ENCODE measurements at places on chromosomes 3 and 15. TPM values are rescaled to one million over a fixed set of nuclear protein-coding genes. Genes with fewer than 3 reads are reported as not detected.

DNA sequence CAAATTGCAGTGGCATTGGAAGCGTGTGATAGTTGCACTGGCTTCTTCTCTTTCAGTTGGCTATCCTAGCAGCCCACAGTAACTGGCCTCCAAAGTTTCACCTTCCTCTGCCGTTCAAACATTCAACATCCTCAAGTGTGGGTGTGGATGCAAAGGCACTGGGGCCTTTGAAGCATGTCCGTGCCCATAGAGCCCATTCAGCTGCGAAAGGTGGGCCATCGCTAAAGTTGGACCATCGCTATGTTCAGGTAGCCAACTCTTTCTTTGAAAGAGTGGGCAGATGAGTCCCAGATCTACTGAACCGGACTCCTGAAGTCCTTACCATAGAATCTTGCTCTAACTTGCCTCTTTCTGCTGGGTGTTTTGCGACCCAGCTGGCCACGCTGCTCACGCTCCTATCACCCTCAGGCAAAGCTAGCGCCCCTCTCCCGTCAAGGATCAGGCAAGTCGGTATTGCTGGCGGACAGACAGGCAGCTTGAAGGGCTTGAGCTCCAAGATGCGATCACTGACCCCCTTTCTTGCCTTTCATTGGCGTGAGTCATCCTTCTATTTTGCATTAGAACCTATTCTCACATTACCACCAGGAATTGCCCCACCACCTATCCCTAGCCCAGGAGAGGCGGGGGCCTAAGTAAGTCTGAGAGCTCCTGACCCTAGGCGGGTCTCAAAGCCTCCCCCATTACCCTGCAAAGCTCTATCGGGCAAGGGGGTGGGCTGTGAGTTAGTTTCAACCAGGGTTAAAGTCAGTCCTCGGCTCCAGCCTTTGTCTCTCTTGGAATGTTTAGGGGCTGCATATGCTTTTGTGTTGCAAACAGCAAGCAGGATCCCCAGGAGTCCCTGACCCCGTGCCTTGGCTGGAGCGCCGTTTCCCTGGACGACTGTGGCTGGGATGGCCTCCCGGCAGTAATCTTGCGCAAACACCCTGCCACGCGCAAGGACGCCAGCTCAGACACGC is 28.7 kb downstream of the ZIC4 start:
- DNase-seq: no peak

DNA sequence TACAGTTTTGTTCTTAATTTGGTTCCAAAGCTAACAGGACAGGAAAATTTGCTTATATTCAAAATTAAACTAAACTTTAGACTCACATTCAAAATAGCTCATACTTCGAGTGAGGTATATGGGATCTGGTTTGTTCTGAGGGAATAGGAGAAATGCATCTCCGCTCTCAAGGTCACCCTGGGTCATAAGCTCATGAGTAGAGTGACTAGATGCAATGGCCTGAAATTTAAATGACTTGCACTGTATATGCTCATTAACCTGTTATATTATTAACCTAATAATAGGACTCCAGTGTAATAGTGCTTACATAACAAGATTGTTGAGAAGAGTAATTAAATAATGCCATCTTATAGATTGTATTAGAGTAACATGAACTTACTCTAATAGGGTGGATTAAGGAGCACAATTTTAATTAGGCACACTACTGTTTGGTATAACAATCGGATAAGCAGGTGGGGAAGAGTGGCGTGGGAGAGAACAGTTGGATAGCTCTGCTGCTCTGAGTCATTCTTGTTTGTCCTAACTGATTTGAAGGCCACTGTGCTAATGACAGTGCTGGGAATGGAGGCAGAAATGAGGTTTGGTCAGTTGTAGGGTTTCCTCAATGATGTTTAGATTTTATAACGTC is 5.2 kb downstream of the NKTR start:
- DNase-seq: no peak

The RASL12 gene
- polyA plus RNA-seq: 6.1 TPM

- DNase-seq: no peak
Observed at GRCh38 chr3:101251441-101251840, 68.9 kb downstream of the IMPG2 start.

The PSTPIP1 gene
- 1.4 TPM for polyA plus RNA-seq

GRCh38 chr3:51434746-51435327 is 43.8 kb downstream of the RBM15B start:
- DNase-seq: peak; percentile 13

DNA sequence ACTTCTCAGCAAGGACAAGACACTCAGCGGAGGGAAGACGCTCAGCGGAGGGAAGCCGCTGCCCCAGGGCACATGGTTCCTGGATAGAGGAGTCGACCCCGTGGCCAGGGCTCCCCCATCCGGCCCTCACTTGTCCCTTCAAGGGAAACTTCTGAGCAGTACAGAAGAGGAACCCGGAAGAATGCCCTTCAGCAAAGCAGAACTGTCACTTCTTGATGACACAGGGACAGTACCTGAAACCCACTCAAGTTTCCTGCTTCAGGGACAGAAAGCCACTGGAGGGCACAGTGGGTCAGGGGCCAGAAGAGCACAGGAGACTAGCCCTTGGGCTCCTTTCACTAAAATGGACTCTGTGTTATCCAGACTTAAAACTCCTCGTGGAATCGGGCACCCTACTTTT is 97.8 kb upstream of the RPL32 start:
- no peak for DNase-seq

- peak; percentile 26 for DNase-seq
Observed at GRCh38 chr3:192570821-192571791, 156.2 kb downstream of the FGF12 start.

- no peak for DNase-seq
Observed at GRCh38 chr3:187686621-187687273, 15.6 kb downstream of the RTP2 start.

The STARD5 gene
- 4.9 TPM for polyA plus RNA-seq

The HOMER2 gene
- polyA plus RNA-seq: 33.7 TPM

GRCh38 chr3:79979990-79980389 is 212.2 kb upstream of the ROBO1 start:
- no peak for DNase-seq

GRCh38 chr3:193869221-193870201 is 266.4 kb upstream of the HES1 start:
- DNase-seq: no peak

GRCh38 chr3:69927571-69927970 is 72.0 kb upstream of the SAMMSON start:
- no peak for DNase-seq

The PHLDB2 gene
- polyA plus RNA-seq: 122 TPM

GRCh38 chr3:13030684-13031083 is 42.5 kb downstream of the IQSEC1 start:
- no peak for DNase-seq

DNA sequence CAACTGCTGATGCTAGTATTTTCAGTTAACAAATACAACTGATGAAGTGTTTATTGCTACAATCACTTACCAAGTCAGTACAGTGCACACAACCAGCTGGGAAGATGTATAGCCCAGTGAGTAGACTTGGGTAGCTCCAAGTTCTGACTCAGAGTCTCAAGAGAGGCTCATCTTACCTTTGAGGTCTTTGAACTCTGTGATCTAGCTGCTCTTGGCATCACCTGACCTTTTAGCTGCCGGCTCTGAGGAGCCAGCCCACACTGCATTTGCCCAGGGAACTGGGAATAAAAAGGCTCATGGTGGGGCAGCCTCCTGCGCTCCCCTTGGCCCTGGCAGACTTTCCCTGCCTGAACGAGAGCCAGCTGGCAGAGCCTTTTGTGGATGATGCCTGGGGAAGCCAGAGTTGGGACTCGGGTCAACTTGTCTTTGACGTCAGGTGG is 82.6 kb downstream of the CEMIP start:
- DNase-seq: no peak

- no peak for DNase-seq
Observed at GRCh38 chr15:61133361-61133760, 95.7 kb downstream of the RORA start.

DNA sequence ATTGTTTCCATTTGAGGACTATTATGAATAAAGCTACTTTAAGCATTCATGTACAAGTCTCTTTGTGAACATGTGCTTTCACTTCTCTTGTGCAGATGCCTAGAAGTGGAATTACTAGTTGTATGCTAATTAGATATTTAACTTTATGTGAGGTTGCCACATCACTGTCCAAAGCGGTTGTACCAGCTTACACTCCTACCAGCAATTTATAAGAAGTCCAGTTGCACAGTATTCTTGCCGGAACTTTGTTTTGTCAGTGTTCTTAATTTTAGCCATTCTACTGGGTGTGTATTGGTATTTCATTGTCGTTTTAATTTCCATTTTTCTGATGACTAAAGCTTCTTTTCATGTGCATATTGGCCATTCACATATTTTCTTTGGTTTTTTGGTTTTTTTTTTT is 29.1 kb downstream of the SEMA3G start:
- DNase-seq: no peak

The CLDN1 gene
- polyA plus RNA-seq: 58.2 TPM

DNA sequence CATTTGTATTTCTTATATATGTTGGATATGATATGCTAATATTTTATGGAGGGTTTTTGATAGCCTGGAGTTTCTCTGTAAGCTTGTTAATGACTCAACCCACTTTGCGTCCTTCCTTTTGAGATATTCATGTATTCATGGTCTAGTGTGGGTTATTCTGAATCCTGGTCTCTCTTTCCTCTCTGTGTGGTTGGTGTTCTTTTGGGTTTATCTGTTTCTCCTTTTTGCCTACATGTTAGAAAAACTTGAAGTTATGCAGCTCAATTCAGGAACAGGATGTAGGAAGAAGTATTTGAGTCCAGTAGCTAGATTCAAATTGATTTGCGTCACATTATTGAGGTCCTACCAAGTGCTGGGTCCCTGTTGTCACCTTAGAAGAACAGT is 28.1 kb downstream of the CMTM7 start:
- DNase-seq: no peak

The CFAP100 gene
- polyA plus RNA-seq: 1.7 TPM

The SCN11A gene
- polyA plus RNA-seq: 1.8 TPM

The NEK10 gene
- polyA plus RNA-seq: 2.3 TPM

The GOLGA6A gene
- polyA plus RNA-seq: 0.27 TPM

DNA sequence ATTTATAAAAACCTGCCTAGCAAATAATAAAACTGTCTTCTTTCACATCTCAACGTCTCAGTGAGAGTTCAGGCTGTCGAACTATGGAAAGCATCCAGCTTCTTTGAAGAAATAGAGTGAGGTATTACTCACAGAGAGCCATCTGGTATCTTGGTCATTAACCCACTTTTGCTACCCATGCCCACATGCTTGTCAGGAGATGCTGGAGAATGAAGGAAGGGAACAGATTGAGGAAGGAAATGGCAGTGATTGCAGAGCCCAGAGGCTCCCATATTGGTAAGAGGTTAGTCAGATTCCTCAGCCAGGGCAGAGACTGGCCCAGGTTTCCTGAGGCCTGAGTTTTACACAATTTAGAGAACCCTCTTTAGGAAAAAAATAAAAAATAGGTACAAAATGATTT is 119.1 kb downstream of the B3GALNT1 start:
- DNase-seq: no peak

DNA sequence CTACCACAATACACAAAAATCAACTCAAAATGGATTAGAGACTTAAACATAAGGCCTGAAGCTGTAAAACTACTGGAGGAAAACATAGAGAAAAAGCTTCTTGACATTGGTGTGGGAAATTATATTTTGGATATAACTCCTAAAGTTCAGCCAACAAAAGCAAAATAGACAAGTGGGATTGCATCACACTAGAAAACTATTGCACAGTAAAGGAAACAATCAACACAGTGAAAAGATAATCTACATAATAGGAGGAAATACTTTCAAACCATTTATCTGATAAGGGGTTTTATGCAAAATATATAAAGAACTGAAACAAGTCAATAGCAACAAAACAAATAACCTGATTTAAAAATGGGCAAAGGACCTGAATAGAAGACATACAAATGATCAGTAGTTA is 37.6 kb upstream of the TP63 start:
- DNase-seq: no peak

The SAMMSON gene
- not detected for polyA plus RNA-seq

DNA sequence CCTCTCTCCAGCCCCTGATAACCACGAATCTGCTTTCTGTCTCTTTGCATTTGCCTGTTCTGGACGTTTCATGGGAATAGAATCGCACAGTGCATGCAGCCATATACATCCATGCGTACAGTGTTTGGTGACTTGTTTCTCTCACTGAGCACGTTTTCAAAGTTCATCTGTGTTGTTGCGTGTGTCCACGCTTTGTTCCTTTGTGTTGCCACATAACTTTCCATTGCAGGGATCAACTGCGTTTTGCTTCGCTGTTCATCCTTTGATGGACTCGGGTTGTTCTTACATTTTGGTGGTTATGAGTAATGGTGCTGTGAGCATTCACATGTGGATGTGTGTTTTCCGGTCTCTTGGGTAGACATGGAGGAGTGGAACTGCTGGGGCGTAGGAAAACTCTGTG is 56.4 kb upstream of the TAMM41 start:
- no peak for DNase-seq

DNA sequence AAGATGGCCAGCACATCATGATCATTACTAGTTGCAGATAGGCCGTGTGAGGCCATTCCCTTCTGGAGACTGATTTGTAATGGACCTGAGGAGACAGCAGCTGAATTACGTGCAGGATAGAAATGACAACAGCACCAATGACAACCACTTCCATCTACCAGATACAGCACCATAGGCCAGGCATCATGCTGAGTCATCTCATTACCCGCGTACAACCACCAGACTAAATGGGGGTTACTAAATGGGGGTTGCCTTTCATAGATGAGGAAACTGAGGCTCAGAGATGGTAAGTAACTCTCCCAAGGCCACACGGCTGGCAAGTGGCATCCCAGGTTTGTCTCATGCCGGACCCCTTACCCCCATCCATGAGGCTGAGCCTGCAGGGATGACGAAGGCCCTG is 32.8 kb upstream of the FAM107A start:
- DNase-seq: no peak

The TIMP4 gene
- polyA plus RNA-seq: 1.0 TPM

DNA sequence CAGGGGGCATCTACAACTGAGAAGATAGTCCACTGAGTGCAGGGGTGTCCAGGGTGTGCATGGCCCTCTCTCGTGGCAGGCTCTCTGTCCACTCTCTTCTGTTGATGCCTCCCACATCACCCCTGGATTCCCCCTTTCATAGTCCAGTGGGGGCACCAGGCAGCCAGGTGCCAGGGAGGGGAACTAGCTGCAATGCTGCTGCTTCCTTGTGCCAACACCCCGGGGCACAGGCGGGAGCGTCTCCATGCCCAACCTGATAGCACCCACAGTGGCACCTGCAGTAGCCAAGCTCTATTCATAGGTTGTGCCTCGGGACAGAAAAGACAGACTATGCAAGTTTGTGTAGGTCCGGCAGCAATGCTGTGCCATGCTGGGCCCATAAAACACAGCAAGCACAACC is 11.7 kb downstream of the DUOX2 start:
- DNase-seq: no peak

The ITGB5 gene
- polyA plus RNA-seq: 85.0 TPM

The PRR20G gene
- polyA plus RNA-seq: not detected

All from left kidney (tissue), 8 donors.